ENCODE measurements at places on chromosomes 11 and 22.

DNA sequence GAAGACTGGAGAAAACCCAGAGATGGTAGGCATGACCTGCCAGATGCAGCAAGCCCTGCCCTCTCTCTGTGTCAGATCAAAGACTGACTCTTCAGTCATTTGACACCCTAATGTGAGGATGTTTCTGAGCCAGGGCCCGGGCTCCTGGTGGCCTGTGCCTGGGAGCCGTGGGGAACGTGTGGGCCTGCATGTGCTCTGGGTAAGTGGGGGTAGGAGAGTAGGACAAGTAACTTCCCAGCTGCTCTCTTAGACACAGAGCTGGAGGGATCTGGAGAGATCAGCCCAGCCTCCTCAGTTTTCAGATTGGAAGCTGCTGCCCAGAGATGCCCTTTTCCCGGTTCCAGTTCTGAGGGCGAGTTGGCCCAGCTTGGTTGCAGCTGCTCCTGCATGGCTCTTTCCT, 110.8 kb downstream of the TEAD1 start:
- DNase-seq: no peak

DNA sequence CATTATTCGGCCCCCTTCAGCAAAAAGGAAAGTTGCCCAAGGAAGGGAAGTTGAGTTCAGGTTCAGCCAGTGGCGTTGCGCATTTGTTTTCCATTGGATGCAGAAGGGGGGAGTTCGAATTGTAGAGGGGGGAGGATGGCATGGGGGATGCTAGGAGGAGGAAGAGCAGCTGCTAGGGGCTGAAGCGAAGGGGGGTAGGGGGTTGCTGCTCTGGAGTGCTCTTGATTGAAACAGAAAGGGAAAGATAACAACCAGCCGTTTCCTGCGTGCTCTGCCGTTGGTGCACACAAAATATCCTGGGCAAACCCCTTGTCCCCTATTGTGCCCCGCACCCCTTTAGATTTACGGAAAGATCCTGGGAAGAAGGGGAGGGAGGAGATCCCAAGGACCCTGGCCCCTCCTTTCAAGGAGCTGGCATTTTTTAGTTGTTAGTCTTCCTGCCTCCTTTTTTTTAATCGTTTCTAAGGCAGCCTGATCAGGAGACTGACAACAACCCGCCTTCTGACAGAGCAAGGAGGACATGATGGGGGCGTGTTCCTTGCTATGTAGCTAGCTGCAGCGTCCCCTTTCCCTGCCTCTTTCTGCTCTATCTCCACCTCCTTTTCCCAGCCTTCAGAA, 2.1 kb downstream of the KMT2A start:
- peak; percentile 26 for DNase-seq

DNA sequence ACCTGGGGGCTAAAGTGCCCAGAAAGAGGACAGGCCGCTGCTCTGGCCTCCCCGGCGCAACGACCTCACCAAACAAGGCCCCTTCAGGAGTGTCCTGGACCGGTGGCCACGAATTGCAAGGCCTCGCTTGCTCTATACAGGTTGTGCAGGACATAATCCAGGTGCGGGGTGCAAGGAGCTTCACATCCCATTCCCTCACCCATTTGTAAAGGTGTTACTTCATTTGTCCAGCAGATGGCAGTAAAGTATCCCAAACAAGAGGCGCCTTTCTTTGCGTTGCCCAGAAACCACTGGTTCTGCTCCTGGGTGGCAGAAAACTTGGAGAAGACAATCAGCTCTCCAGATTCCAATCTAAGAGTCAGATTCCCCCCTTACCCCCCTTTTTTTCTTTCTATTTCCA, 35.9 kb upstream of the PRDM11 start:
- DNase-seq: peak; percentile 52

GRCh38 chr11:79439410-79439885, 1.4 kb downstream of the TENM4 start:
- no peak for DNase-seq

- peak; percentile 20 for DNase-seq
These were observed 30.6 kb upstream of the RFPL3 start for GRCh38 chr22:32327066-32327465.

DNA sequence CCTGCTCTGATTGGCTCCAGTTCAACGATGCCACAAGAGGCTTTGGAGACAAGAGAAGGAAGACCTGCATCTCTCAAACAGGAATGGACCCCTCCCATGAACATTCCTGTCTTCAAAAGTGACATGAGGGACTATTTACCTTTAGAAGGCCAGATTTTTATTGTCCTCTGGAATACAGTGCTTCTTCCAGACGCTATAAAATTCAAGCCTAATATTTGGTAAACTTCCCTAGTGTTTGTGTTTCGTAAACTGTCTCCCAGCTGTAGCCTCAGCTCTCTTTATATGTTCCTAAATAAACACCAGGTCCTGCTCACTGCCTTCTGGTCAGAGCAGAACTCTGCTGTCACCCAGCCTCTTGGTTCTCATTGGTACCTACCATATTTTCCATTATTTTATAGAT, 157.8 kb downstream of the CCDC34 start:
- no peak for DNase-seq

DNA sequence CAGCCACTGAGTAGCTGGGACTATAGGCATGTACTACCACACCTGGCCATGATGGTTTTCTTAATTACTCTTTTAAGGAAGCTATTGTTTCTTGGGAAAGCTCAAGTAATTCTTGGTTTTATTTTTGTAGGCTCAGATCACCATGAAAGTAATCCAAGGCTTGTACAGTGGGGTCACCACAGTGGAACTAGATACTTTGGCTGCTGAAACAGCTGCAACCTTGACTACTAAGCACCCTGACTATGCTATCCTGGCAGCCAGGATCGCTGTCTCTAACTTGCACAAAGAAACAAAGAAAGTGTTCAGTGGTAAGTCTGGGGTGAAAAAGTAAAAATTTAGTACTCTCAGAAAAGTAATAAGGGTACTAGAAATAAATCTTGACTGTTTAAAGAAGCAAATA, 11.3 kb downstream of the RRM1 start:
- no peak for DNase-seq

- no peak for DNase-seq
These were observed 14.3 kb downstream of the POLR2F start for GRCh38 chr22:37967637-37968451.

DNA sequence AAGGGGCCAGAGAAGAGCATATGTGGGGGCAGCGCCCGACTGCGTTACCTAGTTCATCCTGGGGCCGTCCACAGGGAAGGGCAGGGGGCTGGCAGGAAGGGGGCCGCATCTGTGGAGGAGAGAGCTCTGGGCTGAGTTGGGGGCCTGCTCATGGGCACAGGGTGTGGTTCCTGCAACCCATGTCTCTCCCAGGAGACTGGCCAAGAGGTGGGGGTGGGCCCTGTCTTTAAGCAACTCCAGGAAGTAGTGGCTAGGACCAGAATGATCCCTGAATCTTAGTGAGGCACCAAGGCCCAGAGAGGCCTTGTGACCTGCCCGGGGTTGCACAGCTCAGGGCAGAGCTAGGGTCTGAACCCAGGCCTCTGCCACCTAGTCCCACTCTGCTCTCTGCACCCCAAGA, 21.9 kb downstream of the CSNK1E start:
- no peak for DNase-seq

- DNase-seq: no peak
These were observed 325.7 kb upstream of the C11orf87 start for GRCh38 chr11:109096266-109096665.
